ENCODE measurements at places on chromosomes 16 and 17.

- DNase-seq, result no peak
These were observed 59.5 kb downstream of the RAI1 start for GRCh38 chr17:17740615-17741348.

- no peak for DNase-seq
These were observed 10.7 kb upstream of the USP10 start for GRCh38 chr16:84689111-84689510.

DNA sequence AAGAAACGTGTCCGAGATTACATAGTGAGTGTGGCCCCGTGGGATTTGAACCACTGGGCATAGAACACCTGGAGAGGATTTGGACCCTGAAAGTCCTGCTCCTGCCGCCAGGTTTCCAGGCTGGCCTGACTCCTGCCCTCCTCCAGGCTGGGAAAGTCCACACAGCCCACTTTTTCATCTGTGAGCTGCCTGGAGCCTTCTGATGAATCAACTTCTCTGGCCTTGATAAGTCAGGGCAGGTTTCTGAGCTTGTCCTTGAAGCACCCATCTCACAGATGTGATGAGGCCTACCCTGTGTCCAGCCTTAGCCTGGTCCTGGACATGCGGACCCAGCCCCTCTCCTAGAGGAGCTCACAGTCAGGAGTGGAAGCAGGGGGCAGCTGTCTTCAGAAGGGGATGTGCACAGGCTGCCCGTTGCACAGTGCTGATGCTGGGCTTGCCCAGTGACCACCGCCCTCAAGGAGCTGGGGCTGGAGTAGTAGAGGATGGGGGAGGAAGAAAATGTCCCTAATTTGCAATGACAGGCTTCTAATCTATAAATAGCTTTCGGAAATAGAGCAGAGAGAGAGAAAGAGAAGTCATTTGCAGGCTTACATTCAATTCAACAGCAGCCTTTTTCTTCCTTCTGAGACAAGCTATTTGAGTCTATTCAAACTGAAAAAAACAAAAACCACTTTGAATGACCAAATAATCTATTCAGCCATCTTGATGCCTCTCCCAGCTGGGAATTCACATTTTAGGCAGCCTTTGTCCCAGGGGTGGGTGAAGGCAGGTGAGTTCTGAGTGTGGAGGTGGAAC, 73.5 kb upstream of the DNAJA2 start:
- DNase-seq, result no peak

- no peak for DNase-seq
These were observed 14.9 kb downstream of the SPATA32 start for GRCh38 chr17:45246861-45247428.

DNA sequence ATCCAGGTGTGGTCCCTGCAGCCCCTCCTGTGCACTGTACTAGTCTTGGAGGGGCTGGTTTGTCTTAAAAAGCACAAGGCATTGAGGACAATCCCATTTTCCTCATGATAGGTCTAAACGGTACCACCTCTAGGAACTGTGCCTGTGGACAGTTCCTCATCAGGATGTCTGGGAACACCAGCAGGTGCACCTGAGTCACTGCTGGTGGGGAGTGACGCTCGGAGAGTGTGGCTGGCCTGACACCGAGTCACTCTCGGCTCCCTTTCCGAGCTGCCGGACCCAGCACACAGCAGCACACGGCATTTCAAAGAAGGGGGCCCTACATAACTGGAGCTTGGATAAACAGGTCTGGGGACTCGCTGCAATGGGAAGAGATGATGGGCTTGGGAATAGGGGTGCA, 25.6 kb downstream of the LRRC75A start:
- DNase-seq, result no peak
